NCI-H774 (cell line): ENCODE measurements at places on chromosomes 11 and 22.
A peak's percentile ranks its signal among the peaks of the same experiment; 100 is the strongest.

- DNase-seq, result no peak
Measured at GRCh38 chr11:88420165-88420791, 82.7 kb upstream of the CTSC start.

- no peak for DNase-seq
Measured at GRCh38 chr22:29209624-29209929, 3.9 kb downstream of the EMID1 start.

- DNase-seq, result no peak
Measured at GRCh38 chr11:20054584-20054983, 105.7 kb downstream of the DBX1 start.

DNA sequence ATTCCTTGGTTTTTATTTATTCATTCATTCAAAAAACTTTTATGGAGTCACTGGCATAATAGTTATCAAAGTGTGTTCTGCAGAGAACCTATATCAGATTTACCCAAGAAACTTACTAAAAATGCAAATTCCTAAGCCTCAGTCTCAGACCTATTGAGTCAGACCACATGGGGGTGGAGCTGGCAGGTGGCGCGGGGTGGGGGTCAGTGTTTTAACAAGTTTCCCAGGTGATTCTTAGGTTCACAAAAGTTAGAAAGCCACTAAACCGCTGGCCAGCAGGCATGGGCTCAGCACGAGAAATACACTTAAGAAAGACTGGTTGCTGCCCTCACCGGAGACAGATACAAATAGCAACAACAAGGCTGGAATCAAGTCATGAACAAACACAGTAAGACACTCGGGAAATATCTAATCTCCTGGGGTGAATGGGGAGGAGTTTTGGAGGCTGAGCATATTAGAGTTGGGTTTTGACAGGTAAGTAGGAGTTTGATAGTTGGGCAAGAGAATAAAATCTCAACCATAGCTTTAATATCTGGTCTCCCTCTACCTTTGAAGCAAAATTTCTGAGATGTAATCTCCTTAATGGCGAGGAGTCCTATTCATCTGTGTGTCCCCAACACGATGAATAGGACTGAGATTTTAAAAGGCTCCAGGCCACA, 167.5 kb upstream of the NECTIN1 start:
- no peak for DNase-seq

GRCh38 chr22:46619240-46619829, 851 bp upstream of the GRAMD4 start:
- no peak for DNase-seq

DNA sequence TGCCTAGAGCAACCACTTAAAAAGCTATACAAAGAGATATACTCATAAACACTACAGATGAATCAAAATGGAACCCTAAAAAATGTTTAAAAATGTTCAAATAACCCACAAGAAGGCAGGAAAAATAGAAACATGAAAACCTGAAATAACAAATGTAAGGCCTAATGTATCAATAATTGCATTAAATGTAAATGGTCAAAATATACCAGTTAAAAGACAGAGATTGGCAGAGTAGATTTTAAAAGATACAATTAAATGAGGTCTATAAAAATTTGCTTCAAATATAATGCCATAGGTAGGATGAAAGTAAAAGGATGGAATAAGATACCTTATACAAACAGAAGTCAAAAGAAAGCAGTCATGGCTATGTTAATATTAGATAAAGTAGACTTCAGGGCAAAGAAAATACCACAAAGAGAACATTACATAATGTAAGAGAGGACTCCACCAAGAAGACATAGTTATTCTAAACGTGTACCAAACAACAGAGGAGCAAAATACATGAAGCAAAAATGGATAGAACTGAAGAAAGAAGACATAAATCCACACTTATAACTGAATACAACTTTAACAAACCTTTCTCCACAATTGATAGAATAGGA, 25.2 kb downstream of the SHANK2 start:
- DNase-seq, result no peak

DNA sequence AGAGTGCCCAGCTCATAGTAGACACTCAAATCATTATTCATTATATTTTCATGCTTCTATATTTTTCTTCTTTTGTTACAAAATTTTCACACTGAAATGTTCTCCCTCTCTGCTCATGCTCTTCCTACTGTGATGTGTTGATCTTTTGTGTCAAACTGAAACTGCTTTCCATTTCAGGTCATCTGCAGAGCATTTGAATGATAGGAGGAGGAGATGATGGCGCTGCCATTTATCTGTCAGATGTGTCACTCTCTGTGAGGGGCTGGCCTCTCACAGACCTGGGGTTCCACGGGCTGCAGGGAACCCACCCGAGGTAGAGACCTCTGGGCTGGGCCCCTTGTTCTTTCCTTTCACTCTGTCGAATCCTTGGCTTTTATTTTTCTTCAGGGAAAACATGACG, 41.1 kb downstream of the OR10A6 start:
- no peak for DNase-seq

DNA sequence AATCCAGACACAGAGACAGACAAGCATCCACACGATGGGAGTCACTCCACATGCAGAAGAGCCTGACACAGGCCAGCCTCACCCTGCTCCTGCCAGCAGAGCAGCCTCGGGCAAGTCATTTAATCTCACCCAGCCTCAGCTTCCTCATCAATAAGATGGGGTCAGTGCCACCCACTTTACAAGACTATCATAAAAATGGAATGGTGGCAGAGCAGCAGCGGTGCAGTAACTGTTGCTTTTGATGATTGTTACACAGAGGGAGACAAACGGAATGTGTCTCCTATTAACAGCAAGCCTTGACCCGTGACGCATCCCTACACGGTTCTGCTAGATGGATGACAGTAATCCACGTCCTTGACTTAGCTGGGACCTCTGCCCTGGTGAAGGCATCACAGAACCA, 26.0 kb upstream of the ARFGAP3 start:
- DNase-seq, result no peak

- DNase-seq, result peak; percentile 92
Measured at GRCh38 chr22:23786752-23787599, at the start of gene SMARCB1. SMARCB1 (plus strand) TSS chr22:23786966; CDS start chr22:23787170, 204 bp downstream.

GRCh38 chr11:123457187-123457770, 27.2 kb downstream of the GRAMD1B start:
- no peak for DNase-seq

DNA sequence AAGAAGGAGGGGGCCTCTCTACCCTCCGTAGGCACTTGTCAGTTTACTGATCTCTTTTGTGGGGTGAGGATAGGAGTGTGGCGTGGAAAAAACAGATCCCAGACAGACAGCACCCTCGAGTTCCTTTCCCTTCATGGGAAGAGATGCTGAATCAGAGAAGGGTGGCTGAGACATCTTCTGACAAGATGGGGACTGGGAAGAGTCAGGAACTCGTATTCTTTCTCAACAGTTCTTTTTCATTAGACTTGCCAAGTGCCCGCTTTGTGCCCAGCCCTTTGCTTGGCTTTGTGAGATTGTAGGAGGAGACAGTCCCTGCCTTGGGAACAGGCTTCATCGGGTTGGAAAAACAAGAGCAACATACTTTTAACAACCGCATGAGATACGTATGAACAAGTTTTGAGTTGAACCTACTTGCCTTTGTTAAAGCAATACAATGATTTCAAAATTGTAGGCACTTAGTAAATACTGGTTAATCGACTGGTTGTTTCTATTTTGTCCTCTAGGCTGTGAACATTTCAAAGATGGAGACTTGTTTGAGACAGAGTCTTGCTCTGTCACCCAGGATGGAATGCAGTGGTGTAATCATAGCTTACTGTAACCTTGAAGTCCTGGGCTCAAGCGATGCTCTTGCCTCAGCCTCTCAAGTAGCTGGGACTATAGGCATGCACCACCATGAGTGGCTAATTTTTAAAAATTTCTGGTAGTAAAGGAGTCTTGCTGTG, 1.1 kb downstream of the RRM1 start:
- peak; percentile 3 for DNase-seq

DNA sequence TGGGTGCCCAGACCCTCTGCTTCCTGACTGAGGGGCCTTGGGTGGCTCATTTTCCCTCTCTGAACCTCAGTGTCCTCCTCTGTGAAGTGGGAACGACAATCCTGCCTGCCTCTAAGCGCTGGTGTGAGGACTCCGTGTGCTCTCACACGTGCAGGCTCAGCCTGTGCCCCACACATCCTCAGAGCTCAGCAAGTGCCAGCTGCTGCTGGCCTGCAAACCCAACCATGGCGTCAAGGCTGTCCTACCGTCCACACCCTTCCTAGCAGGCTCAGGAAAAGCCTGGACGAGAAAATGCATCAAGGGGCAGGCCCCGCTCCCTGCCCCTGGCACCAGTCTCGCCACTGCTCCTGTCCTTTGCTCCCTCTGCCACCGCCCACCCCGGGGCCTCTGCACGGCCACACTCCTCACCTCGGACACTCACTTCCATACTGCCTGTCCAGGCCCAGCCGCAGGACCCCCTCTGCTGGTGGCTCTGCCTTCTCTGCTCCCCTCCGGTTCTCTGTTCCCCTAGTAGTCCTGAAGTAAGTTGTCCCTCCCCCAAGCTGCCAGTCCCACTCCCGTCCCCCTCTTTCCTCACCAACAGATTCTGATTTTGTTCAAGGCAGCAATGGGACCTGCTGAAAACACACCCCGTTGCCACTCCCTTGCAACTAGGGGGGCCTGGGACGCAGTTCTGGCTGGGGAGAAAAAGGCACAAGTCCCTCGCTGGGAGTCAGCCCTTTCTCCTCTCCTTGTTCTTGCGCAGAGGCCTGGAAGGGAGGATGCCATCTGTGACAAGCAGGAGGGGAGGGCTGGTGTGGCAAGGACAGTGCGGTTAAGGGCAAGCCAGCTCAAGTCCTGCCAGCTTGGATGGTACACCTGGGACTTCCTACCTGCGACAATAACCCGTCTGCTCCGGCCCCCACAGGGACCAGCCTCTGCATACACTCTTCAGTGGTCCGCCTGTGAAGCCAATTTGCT, 62.2 kb downstream of the ARFGAP3 start:
- DNase-seq, result no peak

GRCh38 chr11:132357811-132358572, 987.6 kb downstream of the NTM start:
- DNase-seq, result no peak

DNA sequence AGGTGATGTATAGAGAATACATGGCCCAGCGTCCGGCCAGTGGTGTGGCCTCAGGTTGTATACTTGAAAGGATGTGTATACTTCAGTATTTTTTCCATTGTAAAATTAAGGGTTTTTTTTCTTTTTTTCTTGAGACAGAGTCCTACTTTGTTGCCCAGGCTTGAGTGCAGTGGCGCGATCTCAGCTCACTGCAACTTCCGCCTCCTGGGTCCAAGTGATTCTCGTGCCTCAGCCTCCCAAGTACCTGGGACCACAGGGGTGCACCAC, 15.8 kb downstream of the ZBTB16 start:
- DNase-seq, result no peak

GRCh38 chr22:44737406-44738346, 14.7 kb upstream of the ARHGAP8 start:
- no peak for DNase-seq

- DNase-seq, result peak; percentile 23
Measured at GRCh38 chr11:17734986-17735817, 621 bp downstream of the KCNC1 start.

GRCh38 chr11:45768486-45768885, 36.5 kb upstream of the SLC35C1 start:
- DNase-seq, result no peak
